ENCODE measurements at places on chromosomes 5 and 9. TPM values are rescaled to one million over a fixed set of nuclear protein-coding genes. Genes with fewer than 3 reads are reported as not detected.

DNA sequence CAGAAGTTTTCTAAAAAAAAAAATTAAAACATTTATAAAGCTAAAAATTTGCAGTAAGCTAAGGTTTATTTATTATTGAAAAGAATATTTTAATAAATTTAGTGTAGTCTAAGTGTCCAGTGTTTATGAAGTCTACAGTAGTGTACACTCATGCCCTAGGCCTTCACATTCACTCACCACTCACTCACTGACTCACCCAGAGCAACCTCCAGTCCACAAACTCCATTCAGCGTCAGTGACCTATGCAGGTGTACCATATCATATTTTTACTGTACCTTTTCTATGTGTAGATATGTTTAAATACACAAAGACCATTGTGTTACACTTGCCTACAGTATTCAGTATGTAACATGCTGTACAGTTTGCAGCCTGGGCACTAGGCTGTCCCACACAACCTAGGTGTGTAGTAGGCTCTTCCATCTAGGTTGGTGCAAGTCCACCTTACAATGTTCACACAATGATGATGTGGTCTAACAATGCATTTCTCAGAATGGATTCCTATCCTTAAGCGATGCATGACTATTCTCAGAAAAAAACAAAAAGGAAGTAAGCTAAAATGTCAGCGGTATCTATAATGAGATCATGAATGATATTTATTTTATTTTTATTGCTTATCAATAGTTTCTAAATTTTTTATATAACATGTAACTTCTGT, 336.7 kb downstream of the AGTPBP1 start:
- DNase-seq: no peak

DNA sequence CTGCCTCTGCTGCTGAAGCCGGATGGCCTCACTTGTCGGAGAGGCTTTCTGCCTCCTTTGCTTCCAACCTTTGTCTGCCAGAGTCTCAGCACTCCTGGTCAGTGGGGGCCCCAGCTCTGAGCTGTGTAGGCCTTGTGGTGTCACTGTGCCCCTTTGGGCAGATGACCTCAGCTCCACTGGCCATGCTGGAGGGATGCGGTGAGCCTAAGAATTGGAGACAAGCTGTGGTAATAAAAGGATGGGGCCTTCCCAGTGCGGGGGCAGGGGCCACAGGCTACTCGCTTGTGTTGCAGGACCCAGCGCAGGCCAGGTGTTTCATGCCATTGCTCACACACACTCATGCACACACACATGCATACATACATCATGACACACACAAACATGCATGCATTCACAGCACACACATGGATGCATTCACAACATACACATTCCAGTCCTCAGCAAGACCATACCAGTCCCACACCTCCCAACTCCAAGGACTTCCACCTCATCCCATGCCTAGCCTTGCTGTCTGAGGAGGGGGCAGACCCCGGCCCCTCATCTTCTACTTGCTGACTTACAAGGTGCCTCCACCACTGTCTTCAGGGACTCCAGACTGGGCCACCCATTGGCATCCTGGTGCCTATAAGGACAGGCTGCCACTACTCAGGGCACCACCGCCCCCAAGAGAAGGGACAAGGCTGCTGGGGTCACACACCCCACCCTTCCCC, 237.7 kb downstream of the SYK start:
- no peak for DNase-seq

DNA sequence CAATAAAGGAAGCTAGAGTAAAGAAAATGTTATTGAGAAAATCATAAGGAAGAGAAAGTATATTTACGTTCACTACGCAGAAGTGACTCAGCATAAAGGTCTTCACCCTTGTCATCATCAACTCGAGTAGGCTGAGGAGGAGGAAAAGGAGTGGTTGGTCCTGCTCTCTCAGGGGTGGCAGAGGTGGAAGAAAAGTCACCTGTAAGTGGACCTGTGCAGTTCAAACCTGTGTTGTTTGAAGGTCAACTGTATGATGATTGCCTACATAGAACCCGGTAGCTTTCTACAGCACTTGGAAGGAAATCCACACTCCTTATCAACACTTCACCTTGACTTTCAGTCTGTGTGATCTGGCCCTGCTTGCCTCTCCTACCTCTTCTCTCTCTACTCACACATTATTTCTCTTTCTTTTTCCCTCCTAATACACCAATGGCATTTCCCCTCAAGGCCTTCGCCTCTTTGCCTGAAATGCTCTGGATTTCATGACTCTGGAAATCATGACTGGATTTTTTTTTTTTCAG, 109.3 kb upstream of the CPEB4 start:
- no peak for DNase-seq

DNA sequence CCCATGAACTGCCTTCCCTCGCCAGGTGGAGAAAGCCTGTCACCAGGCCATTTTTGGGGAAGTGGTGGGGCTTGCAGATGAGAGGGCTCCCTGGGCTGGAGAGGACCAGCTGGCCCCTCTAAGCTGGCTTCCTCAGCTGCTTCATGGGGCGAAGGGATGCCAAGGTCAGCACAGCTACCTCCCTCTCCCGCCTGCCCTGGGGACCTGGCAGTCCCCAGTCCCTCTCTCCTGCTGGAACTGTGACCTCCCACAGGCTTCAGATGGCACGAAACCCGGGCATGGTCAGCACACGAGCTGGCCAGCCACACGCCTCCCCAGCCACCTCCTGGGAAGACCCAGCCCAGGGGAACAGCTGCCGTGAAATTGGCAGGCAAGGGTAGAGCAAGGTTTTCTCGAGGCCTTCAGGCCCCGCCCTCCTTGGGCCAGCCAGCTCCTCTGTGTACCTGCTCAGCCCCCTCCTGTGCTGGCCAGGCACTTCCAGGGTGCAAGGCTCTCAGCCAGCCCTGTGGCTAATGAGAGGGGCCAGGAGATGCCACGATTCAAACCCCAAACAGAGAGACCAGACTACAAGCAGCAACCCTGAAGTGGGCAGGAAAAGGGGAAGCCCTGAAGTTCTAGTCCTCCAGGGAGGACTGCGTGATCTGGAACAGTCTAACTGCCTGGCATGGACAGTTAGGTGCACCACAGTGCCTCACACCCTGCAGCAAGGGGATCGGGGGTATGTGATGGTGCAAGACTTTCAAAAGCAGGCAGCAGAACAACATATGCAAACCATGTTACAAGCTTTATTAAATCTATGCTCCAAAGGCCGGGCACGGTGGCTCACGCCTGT, 12.9 kb downstream of the PLPP7 start:
- DNase-seq: no peak

Gene SNAPC3
- total RNA-seq: 35.7 TPM
